ENCODE measurements at places on chromosomes 3 and 15. TPM values are rescaled to one million over a fixed set of nuclear protein-coding genes. Genes with fewer than 3 reads are reported as not detected.

SAXO2 gene
- total RNA-seq: 1.8 TPM

- DNase-seq: no peak
Measured at GRCh38 chr3:113897373-113897777, 50.4 kb upstream of the ZDHHC23 start.

CYP8B1 gene
- total RNA-seq: not detected

SSUH2 gene
- total RNA-seq: 0.19 TPM

DNA sequence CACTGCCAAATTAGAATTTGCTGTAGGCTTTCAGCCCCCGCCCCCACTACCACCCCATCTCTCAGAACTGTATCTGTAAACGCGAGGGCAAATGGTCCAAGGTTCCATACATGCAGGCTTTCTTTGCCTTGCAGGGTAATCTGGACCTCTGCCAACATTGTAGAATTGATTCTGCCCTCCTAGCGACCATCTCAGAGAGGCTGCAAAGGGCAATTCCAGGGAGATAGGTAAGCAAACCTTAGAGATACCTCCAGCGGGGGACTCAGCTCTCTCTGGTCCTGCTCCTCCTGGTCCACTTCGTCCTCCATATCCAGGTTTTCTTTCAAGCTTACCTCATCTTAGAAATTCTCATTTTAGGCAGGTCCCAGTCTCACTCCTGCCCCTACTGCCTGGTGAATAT, 64.4 kb downstream of the SLMAP start:
- no peak for DNase-seq

DNA sequence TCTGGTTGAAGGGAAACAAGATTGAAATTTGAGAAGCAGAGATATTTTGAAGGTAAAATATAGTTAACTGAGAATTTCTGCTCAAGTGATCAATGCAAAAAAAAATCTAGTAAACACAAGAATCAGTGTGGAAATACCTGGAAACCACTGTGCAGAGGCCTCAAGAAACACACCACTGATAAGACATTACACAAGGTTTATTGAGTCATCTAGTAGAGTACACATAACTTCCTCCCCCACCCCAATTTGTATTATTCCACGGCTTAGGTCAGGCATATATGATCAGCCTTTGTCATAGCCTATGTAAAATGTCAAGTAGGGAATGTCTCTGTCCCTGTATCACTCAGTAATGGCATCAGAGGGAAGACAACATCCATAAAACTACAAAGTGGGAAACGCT, 447.8 kb upstream of the BCHE start:
- no peak for DNase-seq

- DNase-seq: no peak
Measured at GRCh38 chr3:183212096-183212495, 41.0 kb upstream of the B3GNT5 start.

DUOX2 gene
- total RNA-seq: not detected

DNA sequence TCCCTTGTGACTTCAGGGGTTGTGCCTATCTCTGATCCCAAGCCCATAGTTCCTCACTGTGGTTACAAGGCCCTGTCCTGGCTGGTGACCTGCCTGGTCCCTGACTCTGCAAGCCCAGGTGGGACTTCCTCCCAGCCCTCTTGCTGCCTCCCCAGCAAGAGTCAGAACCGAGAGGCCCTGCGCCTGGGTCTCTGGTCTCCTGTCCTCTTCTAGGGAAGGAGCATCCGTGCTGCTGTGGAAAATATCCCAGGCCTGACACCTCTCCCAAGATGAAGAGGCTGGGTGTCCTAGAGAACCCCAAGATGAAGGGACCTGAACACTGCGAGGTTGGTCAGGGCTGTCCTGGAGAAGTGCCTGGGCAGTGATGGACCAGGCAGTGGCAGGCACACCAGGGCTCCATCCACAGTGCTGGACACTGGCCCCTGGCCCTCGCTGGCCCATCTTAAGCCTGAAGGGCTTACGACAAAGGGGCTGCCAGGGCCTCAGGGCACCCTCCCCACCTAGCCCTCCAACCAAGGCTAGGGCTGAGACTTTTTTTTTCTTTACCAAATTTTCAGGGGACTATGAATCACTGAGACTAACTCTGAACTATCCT, 32.7 kb downstream of the PTH1R start:
- DNase-seq: no peak

DNA sequence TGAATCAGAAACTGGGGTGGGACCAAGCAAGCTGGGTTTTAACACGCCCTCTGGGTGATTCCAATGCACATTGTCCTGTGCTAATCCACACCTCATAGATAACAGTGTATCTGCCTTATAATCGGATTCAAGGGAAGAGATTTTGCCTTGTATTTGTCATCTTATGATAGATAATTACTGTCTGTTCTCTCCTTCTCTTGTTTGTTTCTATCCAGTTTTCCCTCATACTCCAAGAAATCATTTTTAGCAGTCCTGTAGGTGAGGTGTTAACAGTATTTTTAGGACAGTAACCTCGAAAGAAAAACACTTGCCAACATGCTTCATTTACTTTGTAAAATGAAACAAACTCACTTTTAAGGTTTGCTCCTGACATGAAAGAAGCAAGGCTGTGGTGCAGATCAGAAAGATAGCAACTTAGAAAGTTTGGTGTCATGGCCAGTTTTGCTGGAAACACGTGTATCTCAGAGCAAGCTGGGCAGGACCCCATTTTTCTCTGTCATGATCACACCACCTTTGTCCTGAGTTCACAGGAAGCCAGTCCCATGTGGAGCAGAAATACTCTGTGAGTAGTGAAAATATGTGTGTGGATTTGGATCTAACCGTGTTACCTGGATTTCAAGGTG, 72.6 kb downstream of the TRAK1 start:
- peak; percentile 63 for DNase-seq

DNA sequence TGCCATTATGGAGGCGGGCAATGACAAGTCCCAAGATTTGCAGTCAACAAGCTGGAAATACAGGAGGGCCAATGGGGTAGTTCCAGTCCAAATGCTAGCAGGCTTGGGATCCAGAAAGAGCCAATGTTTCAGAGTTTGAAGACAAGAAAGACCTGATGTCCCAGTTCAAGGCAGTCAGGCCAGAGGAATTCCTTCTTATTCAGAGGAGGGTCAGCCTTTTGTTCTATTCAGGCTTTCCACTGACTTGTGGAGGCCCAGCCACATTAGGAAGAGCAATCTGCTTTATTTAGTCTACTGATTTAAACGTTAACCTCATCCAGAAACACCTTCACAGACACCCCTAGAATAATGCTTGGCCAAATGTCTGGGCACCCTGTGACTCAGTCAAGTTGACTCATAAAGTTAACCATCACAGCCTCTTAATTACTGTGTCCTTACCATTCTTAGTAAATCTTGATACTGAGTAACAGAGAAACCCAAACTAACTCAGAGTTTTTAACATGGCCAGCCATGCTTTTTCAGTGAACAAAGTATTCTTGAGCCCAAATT, 50.9 kb upstream of the NPHP3 start:
- no peak for DNase-seq

- no peak for DNase-seq
Measured at GRCh38 chr15:39709941-39710340, 72.7 kb downstream of the FSIP1 start.

DNA sequence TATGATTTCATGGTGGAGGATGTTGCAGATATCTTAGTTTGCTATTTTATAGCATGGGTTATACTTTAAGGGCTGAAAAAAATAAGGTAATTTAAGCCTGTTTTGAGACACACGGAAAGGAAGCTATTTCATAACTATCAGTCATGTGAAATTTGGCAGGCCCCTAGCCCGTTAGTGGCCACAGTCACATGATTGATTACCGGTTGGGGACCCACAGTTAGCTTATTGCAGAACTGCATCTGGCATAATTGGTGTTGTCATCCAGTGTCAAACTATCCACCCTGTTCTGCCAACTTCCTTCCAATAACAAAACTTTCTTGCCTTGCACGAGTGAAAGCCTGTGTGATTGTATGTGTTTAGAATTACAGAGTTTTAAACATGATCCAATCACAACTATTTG, 35.2 kb downstream of the FNDC3B start:
- DNase-seq: no peak

TM4SF18 gene
- total RNA-seq: not detected

DNA sequence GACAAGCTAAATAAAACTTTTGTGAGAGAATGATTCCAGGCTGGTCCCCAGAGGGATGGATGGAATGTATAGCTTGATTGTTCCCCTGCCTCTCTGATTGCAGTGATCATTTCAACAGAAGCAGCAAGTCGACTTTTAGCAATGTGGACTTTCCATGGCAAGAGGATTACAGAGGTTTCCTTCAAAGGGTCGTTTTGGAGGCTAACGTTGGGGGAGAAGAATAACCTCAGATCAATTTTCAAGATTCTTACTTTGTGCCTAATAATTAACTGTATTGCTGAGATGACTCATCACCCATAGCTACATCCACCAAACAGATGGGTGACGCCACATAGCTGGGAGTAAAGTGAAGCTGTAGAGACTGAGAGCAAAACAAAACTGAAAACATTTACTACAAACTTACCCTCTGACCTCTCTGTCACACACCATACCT, 79.9 kb downstream of the GTPBP8 start:
- no peak for DNase-seq

- DNase-seq: no peak
Measured at GRCh38 chr3:187208159-187208558, 10.9 kb downstream of the RTP1 start.

- DNase-seq: no peak
Measured at GRCh38 chr3:23252122-23252521, 49.0 kb downstream of the UBE2E2 start.

NR2E3 gene
- not detected for total RNA-seq

- no peak for DNase-seq
Measured at GRCh38 chr3:133283958-133284807, 115.7 kb upstream of the BFSP2 start.

DNA sequence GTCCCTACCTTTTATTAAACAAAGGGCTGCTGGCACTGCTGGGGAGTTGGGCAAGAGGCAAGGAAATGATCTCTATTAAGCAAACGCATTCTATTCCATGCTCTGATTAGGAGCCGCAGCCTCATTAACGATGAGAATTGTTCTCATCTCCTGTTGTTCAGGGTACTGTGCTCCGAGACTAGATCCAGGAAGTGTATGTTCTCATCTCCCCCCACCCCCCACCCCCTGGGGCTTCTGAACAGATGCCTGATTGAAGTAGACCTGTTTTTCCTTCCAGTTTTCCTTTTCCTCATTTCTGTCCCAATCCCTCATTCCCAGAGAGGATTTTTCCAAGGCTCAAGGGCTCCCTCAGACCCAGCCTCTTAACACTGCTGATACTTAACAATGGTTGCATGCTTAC, 81.6 kb upstream of the FEZF2 start:
- DNase-seq: no peak

GRCh38 chr15:96125721-96126415, 204.6 kb upstream of the NR2F2 start:
- no peak for DNase-seq

- DNase-seq: no peak
Measured at GRCh38 chr15:69806287-69806915, 291.3 kb downstream of the TLE3 start.

DNA sequence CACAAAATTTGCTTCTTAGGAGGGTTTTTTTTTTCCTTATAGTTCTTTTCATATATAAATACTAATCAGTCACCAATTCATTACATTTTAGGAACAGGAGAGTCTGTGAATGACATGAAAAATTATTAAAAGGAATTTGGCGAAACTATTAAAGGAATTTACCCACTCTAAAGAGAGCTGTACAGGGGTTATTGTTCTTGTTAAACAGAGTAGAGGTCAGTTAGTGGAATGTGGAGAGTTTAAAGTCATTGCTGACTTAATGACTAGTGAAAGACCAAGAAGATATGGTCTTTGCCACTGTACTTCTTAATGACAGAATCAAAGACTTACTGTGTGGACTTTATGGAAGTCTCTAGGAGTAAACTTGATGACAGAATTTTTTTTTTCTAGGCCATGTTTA, 333.6 kb upstream of the C2CD4B start:
- DNase-seq: no peak

KLHL24 gene
- 6.7 TPM for total RNA-seq

DNA sequence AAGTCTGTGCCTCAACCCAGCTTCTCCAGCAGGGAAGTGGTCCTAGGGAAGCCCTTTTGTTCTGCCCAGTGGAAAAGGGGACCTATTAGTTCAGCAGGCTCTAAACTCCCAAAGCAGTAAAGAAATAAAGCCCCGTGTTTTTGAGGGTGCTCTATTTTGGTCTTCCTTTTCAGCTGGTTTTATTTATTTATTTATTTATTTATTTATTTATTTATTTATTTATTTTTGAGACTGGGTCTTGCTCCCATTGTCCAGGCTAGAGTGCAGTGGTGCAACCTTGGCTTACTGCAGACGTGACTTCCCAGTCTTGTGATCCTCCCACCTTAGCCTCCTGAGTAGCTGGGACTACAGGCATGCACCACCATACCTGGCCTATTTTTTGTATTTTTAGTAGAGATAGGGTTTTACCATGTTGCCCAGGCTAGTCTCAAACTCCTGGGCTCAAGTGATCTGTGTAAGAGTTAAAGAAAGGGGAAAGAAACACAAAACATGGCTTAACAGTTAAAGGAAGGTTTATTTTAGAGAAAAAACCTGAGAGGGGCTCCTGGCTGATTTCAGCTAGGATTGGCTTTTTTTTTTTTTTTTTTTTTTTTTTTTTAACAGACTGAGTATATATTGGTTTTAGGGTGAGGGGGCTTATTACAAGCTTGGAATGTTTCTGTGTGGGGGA, 154.6 kb downstream of the CLSTN2 start:
- no peak for DNase-seq

DNA sequence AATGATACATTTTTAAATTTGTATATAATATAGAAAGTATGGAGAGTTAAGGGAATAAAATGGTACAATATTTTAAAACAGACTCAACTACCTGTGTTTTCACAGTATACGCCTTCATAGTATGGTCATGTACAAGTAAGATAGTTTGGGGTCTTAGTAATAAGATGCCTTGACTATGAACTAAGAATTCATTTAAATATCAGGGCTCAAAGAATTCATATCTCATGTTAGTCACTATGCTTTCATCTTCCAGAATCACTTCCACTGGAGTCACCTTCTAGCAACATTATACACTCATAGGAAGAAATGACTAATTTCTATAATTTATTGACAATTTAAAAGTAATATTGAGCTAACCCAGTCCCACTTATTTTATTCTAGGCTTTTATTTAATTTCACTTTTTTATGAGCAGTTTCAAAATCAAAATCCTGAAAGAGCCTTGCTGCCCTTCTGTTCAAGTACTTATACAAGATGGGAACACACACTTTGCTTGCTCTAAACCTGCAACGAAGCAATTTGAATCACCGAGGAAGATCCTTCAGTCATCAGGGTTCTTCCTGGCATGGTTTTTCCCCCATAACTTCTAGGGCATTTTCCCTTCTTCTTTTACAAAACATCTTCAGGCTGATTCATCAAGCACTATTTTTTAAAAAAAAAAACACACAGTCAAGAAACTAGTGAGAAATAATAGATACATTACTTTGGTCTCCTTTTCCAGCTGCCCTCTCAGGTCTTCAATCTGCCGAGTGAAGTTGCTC, 94.1 kb downstream of the MYH15 start:
- no peak for DNase-seq

- no peak for DNase-seq
Measured at GRCh38 chr15:95520511-95520910, 810.0 kb upstream of the NR2F2 start.

GRCh38 chr3:188169830-188170455, 16.0 kb downstream of the LPP start:
- no peak for DNase-seq

All from activated CD4-positive, alpha-beta T cell treated with anti-CD3 and anti-CD28 coated beads, Interleukin-2, amount 10 ng/mL, durations not matched to agents 24 days and 14 days (primary cell).